ENCODE measurements at places on chromosomes 3 and 15.

DNA sequence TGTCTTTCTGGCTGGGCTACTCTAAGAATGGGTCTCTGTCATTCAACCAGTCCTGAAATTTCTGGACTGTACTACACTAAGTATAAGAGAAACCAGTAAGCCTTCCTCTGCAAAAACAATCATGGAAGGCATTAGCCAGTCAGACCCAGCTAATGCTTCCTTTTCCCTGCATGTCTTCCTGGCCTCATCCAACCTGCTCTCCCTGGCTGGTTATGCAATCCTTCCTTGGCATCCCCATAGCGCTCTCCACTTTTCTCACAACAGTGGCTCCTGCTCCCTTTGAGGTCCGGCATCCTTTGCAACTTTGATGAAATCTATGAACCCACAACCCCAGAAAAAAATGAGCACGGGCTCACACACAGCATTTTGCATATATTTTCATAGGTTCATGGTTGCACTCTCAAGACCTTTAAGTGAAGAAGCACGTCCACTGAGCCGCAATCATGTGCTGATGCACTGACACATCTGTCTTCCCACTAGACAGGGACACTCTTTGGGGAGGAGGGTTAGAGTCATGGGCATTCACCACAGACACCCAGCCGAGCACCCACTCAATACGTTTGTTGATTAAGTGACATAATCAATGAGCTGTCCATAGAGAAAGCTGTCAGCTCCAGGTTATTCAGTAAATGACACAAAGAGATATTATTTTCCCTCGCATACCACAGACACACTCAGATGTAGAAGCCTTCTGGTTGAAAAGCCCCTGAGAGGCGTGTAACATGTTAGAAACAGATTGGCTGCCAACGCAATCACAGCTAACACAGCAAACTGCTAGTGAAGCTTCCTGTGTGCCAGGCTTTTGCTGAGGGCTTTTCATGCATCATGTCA lies 66.7 kb downstream of the PLD1 start:
- DNase-seq: no peak

DNA sequence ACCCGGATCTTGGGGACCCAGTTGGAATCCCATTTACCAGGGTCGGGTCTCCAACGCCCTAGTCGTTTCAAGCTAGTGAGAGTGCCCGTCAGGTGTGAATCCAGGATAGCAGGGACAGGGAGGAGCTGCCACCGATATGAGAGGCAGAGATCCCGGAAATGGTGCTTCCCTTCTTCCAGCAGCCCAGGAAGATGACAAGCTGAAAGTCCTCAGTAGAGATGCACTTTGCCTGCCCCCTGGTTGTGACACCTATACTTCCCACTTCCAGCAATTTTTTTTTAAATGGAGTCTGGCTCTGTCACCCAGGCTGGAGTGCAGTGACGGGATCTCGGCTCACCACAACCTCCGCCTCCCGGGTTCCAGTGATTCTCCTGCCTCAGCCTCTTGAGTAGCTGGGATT lies 503.0 kb downstream of the NTRK3 start:
- DNase-seq: no peak

DNA sequence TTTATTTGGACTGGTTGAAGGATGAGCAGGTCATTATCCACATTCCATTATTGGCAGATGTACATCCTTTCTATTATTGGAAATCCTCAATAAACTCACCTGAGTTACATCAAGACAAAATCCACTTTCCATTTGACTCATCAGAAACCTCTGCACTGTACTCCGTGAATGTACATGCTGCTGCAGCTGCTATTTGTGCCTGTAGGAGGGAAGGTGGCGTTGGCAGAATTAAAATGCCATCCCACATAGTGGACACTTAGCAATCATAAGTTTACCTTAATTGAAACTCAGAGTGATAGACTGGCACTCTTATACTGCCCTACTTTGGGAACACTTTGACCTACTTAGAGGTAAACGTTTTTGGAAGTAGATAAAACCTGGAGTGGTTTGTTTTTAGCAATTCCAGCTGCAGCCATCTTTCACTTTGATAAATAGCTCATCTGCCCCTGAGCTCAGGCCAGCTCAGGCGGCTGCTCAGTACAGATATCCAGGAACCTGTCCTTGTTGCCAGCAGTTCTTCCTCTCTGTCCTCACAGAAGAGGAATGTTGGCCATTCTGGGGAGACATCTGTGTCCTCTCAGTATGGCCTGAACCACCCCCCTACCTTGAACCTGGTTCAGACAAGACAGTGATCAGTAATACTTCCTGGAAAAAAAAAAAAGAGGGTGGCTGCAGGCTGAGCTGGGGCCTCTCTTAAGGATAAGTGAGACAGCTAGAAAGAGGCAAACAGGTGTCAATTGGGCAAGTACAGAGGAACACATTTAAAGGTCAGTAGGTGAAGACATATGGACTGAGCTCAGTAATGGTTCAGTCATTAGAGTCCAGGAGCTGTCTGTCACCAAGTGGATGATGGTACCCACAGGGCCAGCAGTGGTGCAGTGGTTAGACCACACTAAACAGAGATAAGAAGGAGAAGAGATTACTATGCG lies 153.4 kb upstream of the UMPS start:
- no peak for DNase-seq

- no peak for DNase-seq
These were observed 47.0 kb downstream of the ZBTB20 start for GRCh38 chr3:115099986-115100571.

DNA sequence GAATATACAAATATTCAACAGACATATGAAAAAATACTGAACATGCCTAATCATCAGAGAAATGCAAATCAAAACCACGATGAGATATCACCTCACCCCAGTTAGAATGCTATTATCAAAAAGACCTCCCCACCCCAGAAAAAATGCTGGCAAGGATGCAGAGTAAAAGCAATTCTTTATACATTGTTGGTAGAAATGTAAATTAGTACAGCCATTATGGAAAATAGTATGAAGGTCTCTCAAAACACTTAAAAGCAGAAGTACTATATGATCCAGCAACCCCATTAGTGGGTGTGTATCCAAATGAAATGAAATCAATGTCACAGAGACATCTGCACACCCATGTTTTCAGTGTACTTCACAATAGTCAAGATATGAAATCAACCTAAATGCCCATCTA lies 308.7 kb downstream of the CHST2 start:
- DNase-seq: no peak

DNA sequence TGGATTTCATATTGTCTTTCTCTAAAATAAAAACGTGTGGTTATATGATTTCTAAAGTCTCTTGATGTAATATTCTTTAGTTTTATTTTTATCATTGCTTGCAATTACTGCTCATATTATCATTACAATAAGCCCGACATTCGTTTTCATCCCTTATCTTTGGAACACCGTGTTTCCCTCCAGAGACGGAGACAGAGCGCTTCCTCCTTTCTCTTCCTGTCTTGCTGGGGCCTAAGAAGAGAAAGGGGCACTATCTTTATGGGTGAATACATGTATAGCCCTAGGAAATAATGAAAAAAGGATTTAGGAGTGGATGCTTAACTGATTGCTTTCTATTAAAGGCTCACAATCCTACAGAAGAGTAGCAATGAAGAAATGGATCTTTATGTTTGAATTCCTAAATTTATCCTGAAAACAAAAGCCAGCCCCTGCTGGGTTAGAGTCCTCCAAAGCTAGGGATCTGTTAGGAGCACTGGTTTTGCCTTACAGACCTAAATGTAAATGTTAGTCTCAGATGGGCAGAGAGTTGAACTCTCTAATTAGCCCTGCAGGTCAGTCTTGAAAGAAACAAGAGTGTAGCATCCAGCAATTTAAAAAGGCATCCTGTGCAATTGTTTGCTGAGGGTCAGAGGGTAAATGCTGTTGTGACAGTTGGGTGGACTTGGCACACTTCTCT lies 145.1 kb downstream of the TP63 start:
- no peak for DNase-seq

DNA sequence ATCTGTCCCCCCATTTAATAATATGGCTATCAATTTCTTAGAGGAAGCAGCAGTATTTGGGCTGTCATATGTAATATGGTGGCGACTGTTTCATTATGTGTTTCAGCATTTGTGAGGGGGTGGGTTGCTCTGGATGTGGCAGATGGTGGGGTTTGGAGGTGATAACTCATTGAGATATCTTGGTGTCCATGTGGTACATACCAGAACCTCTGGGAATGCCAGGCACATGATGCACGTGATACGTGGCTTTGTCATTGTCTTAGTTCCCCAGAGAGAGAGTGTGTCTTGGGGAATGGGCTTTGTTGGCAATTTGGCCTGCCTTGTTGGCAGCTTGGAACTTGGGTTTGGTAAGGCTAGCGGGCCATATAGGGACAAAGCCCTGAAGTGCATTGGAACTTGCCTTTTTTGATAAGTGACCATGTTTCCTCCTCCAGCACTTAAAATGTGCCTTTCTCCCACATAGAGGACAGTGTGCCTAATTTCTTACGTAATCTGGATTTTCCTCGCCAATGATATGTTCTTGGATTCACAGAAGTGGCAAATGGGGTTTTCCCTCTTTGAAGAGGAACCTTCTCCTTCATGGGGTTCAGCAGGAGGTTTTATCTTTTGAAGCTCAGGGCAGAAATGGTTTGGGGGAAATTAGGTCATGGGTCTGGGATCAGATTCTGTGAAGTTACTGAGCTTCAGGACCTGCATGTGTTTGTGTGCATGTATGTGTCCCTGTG lies 79.5 kb downstream of the DNASE1L3 start:
- DNase-seq: no peak

GRCh38 chr3:137962251-137962650 lies 47.7 kb upstream of the CLDN18 start:
- DNase-seq: no peak

GRCh38 chr3:138781012-138781470 lies 53.7 kb downstream of the PIK3CB start:
- DNase-seq: no peak

- no peak for DNase-seq
These were observed 279.8 kb downstream of the ROBO2 start for GRCh38 chr3:77319711-77320110.

DNA sequence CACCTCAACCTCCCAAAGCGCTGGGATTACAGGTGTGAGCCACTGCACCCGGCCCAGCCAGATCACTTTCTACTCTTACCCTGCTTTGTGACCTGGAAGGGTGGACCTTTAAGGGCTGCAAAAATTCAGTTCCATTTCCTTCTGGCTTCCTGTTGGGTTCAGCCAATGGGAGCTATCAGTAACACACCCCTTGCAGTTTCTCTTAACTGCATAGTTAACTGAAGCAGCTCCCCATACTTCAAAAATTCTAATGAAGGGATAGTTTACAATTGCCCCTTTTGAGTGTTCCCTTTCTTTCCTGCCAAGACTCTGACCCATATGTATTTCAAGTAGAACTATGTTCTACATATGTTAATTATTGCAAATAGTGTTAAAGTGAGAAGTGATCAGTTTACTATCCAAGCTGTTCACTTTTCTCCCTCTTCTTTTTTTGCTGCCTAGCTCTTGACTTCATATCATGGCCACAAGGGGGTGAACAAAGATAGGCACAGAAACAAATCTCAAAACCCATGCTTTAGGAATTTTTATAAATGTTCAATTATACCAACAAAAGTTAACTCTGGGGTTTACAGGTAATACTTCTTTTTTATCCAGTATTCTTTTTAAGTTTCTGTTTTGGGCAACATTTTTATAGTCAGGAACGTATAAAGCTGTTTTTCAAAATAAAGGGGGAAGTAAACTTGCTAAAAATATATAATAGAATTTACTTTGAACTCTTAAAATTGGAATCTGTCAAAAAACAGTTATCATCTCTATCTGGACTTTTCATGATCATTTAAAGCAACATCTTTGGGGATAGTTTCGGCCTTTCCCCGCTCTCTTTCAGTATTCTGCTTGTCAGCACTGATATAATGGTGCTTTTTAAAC lies 8.1 kb downstream of the PGBD4 start:
- no peak for DNase-seq

DNA sequence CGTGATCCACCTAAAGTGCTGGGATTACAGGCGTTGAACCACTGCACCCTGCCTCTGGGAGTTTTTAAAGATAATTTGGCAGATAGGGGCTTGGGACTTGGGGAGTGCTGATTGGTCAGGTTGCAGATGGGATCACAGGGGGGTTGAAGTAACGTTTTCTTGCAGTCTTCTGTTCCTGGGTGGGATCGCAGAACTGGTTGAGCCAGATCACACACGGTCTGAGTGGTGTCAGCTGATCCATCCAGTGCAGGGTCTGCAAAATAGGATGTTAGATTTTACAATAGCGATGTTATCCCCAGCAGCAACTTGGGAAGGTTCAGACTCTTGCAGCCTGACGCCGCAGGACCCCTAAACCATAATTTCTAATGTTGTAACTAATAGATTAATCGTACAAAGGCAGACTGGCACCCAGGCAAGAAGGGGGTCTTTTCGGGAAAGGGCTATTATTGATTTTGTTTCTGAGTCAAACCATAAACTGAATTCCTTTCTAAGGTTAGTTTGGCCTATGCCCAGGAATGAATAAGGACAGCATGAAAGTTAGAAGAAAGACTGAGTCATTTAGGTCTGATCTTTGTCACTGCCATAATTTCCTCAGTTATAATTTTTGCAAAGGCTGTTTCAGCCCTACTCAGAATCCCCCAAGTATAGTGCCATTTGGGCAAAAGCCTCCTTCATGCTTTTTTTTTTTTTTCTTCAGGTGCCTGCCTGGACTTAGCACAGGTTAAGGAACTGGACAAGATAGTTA lies 1.5 kb upstream of the CA12 start:
- DNase-seq: no peak

- no peak for DNase-seq
These were observed 34.9 kb upstream of the TIMP4 start for GRCh38 chr3:12193485-12194165.

DNA sequence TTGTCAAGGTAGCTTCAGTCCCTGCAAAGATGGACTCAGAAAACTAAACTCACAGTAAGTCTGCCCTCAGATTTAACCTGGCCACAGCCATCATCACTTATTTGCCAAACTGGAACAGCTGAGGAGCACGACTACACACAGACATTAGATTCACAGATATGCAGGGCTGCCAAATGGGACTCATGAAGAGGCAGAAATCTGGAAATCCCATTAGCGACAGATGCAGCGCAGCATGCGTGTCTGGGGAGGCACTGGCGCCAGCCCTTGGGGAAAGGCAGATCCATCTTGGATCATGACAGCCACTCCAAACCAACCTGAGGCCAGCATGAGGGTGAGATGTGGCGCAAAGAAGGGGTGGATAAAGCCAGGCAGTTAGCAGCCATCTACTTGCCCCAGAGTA lies 160.7 kb upstream of the TSC22D2 start:
- no peak for DNase-seq

GRCh38 chr15:89797678-89798201 lies 16.9 kb downstream of the ANPEP start:
- no peak for DNase-seq

- DNase-seq: no peak
These were observed 82.6 kb upstream of the MYZAP start for GRCh38 chr15:57509126-57509525.

GRCh38 chr15:89333011-89333860 lies 1.4 kb downstream of the POLG start:
- no peak for DNase-seq

DNA sequence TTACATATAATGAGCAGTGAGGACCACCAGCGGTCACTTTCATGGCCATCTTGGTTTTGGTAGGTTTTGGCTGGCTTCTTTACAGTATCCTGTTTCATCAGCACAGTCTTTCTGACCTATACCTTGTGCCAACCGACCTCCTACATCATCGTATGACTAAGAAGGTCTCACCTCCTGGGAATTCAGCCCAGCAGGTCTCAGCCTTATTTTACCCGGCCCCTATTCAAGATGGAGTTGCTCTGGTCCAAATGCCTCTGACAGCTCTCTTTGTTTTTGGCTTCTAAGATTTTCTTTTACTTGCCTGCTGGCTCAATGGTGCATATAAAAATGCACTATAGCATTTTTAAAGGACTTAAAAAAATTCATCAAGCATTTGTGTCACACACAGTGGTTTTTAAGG lies 3.2 kb upstream of the MME start:
- DNase-seq: no peak

Data from stimulated activated CD8-positive, alpha-beta memory T cell treated with anti-CD3 and anti-CD28 coated beads, Interleukin-7, amount 100 ng/mL, for 24 hours (primary cell).